NCI-H526 (cell line): ENCODE measurements at places on chromosomes 13 and 19.

DNA sequence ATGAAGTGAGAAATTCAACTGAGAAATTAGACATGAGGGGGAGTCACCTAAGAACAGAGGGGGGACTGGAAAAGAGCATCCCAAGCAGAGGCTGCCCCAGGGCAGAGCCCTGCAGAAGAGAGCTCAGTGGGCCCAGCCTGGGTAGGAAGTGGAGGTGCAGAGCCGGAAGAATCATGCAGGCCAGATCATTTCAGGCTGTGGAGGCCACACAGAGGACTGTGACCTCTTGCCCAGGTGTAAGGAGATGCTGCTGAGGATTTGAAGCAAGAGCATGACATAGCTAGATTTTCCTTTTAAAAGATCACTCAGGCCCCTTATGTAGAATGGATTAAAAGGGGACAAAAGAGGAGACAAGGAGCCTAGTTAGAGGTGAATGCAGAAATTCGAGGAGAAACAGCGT lies 63.9 kb upstream of the SPATA13 start:
- no peak for DNase-seq

DNA sequence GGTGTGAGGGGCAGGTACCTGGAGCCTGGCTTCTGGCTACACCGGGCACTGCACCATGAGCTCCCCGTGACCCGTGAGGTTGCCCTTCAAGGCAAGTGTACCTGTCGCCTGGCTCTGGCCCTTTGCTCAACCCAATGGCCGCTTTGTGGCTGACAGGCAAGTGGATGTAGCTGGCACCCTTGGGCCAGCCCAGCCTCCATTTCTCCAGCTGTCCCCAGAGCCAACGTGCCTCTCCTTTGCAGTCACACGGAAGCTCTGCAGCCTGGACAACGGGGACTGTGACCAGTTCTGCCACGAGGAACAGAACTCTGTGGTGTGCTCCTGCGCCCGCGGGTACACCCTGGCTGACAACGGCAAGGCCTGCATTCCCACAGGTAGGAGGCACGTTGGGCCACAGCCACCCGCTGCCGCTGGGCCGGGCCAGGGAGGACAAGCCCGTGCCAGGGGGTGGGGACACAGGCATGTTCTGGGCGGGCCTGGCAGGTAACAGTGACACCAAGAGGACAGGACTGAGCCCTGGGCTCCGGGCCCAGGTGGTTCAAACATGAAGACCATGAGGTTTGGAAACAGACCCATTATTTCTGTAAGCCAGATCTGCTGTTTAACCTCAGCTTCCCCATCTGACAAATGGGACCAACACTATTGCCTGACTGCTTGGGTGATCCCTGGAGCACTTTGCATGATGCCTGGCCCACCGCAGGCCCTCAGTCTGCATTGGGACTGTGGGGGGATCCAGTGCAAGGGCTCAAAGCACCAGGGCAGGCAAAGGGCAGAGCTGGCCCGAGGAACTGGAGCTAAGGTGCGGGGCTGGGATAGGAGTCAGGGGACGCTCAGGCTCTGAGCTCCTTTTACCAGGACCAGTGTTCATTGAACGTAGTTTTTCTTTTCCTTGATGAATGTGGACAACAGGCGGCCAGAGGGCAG lies 17.5 kb upstream of the PROZ start:
- no peak for DNase-seq

GRCh38 chr19:51356159-51356801 lies 9.9 kb downstream of the ETFB start:
- no peak for DNase-seq

GRCh38 chr13:49022472-49023144 lies 46.9 kb downstream of the FNDC3A start:
- no peak for DNase-seq

GRCh38 chr19:1045247-1045603 lies 5.3 kb downstream of the ABCA7 start:
- peak; percentile 49 for DNase-seq

DNA sequence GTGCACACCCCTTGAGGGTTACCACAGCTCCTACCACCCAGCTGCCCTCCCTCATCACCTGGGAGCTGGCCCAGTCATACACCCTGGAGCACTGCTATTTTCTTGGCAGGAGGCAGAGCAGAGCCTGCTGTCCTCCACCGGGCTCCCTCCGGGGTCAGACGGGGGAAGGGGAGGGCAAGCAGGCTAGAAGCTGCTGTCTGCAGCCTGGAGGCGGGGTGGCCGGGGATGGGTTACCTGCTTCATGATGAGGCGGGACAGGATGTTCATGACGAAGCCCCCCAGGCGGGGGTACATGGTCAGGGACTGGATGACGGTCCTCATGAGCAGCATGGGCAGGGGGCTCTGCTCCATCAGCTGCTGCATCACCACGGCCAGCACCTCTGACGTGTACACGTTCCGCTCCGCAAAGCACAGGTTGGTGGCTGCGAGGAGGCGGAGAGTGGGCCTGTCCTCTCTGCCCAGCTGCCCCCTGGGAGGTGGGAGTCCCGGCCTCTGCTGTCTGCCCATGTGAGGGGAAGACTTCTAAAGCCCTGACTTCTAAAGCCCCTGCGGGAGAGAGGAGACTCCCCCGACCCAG lies 2.7 kb upstream of the RSPH6A start:
- DNase-seq: peak; percentile 24

DNA sequence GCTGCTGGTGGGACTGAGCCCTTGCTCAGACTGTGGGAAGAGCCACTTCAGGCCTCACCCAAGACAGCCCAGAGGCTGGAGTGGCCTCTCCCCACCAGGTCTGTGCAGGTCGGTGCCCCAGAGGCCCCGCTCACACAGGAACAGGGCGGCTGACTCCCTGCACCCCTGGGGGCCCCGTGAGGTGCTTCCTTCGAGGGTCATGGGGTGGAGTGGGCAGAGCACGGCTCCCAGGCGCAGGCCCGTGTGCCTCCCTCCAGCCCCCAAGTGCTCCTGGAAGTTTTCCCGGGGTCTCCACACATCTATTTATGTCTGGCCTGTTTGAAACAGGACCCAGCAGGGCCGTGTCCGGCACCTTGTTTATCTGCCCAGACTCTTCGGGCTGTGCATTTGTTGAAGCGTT lies 9.5 kb upstream of the TMEM255B start:
- no peak for DNase-seq

GRCh38 chr13:38180670-38181069 lies 169.0 kb upstream of the UFM1 start:
- no peak for DNase-seq

DNA sequence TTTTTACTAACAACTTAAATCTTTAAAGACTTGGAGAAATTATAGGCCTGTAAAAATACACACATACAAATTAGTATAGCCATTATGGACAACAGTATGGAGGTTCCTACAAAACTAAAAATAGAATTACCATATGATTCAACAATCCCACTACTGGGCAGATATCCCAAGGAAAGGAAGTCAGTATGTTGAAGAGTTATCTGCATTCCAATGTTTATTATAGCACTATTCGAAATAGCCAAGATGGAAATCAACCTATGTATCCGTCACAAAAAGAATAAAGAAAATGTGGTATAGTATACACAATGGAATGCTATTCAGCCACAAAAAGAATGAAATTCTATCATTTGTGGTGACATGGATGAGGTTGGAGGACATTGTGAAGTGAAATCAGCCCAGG lies 37.2 kb downstream of the SLITRK1 start:
- no peak for DNase-seq

DNA sequence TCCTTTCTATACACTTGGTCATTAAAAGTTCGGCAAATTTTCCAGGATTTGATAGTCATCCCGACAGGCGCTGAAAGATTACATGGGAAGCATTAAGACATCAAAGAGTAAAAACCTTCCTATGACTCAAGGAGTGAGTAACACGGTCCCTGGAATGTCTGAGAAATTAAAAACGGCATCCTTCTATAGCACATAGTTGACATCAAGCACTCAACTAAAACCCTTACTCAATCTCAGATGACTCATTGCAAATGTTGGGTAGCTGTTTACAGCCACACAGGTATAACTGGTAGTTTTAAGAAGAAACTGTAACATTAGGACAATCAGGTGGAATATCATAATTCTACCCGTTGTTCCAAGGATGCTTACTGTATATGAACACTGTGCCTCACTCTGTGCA lies 6.4 kb upstream of the LGALS13 start:
- no peak for DNase-seq

- DNase-seq: no peak
Measured at GRCh38 chr13:107743100-107743499, 472.2 kb downstream of the LIG4 start.

DNA sequence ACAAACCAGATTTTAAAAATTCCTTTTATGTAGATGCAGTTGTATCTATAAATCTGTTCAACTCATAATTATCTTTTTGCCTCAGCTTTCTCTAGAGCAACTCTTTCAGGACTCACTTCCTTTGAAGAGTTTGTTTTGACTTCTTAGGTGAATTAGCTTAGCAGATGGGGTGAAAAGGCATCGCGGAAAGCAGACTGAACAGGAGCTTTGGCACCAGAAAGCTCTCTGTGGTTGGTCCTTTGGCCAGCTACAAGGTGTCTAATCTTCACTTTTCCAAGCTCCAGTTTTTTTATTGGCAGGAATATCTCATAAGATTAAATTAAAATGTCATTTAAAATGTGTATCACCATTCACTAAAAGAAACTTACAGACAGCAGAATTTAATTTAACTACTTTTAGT lies 60.6 kb upstream of the KLF12 start:
- DNase-seq: no peak

DNA sequence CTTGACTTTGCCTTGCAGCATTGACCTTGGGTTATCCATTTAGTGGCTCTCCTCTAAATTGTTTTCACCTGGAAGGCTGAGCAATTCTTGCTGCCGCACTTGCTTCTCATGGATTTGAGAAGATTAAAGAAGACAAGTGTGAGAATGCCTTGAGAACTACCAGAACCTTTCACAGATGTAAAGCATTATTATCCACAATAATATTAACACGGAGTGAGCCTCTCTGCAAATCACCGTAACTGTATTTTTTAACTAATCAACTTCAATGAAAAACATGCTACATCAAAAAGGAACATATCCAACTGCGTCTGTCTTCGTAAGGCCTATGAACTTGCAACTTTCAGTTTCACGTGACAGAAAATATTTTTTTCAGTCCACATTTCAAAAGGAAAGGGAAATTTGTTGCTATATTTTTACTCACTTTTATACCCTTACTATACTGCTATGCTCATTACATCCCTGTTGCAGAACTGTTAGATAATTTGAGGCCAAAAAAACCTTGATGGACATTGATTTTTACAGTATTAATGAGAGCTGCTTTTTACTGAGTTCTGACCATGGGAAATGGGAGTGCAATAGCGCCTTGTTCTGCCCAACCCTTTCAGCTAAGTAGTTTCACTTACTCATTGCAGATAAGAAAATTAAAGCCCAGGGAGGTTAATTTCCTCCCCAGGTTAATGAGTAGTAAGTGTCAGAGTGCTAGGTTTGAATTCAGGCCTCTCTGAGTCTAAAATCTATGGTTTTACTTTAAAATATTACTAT lies 93.8 kb upstream of the RAP2A start:
- DNase-seq: no peak

DNA sequence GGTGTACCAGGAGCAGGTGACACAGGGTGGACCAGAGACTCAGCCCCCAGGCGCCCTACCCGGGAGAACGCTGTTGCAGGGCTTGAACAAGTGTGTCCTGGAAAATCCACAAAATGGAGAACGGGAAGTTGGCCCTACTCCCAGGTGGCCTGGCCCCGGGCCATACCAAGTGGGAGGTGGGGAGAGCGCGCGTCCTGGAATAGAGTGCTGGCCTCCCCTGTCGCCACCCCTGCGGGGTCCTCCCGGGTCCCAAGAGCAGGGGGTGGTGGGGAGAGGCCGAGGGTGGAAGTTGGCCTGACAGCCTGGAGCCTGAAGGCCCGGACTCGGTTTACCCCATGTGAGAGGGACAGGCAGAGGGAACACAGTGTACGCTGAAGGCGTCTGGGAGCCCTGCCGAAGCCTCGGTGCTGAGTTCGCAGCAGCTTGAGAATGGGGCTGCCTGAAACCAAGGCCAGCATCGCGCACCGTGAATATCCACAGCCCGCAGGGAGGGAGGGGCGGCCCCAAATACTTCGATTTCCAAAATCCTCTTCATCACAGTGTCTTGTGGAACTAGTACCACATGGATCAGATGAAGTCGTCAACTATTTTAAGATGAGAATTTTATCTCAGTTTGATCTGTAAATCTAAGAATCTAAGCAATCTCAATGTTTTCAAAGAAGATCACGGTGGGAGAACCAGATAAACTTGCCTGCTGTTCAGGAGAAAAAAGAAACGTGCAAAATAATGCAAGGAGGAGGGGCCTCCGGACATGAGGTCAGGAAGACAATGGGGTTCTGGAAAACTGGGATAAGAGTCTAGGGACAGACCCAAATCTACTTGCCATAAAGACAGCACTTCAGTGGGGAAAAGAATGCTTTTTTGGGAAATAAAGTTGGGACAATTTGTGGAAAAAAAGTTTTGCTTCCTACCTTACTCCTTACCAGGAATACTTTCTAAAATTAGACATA lies 10.4 kb upstream of the KLF16 start:
- DNase-seq: peak; percentile 47

DNA sequence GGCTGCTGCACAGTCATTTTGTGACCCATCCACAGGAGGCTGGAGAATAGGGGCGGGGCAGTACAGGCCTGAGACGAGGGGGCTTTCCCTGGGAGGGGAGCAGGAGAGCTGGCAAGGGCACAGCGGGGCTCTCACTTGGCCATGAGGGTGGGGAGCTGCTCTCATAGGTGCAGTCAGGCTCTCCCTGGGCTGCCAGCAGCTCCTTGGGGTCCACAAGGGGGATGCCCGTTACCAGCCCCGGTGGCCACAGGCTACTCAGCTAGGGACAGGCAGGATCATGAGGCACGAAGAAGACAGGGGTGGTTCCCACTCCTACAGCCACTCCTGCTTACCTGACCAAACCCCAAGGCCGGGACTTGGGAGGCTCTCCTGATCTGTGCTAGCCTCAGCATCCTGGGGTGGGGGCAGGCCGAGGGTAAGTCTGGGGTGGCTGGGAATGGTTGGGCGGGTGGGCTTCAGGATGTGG lies 16.5 kb downstream of the ARHGAP33 start:
- DNase-seq: no peak

GRCh38 chr13:55783841-55784240 lies 1356.9 kb upstream of the PRR20A start:
- DNase-seq: no peak

GRCh38 chr19:39845172-39845571 lies 1.0 kb downstream of the FBL start:
- DNase-seq: no peak

GRCh38 chr13:110907951-110908898 lies 6.6 kb downstream of the ANKRD10 start:
- DNase-seq: peak; percentile 93

GRCh38 chr13:111957913-111958450 lies 109.0 kb upstream of the SOX1 start:
- DNase-seq: no peak
